Astrocyte of the cerebellum (primary cell): ENCODE measurements at places on chromosomes 12 and 14.

DNA sequence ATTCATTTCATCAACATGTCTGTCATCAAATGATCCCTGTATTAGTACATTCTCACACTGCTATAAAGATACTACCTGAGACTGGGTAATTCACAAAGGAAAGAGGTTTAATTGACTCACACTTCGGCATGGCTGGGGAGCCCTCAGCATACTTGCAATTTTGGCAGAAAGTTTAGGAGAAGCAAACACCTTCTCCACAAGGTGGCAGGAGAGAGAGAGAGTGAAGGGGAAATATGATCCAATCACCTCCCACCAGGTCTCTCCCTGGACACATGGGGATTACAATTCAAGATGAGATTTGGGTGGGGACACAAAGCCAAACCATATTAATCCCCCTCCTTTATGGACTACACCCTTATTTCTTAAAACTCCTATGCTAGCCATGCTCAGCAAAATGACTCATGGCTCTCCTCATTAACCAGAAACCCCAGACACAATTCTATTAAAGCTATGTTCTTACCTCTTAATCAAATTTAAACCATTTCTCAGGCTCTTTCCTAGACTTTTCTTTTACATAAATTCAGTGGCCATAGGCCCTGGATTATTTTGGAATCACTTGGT is 932.3 kb downstream of the FLRT2 start:
- no peak for DNase-seq

GRCh38 chr12:108696996-108697290 is 34.4 kb downstream of the CORO1C start:
- DNase-seq = no peak

DNA sequence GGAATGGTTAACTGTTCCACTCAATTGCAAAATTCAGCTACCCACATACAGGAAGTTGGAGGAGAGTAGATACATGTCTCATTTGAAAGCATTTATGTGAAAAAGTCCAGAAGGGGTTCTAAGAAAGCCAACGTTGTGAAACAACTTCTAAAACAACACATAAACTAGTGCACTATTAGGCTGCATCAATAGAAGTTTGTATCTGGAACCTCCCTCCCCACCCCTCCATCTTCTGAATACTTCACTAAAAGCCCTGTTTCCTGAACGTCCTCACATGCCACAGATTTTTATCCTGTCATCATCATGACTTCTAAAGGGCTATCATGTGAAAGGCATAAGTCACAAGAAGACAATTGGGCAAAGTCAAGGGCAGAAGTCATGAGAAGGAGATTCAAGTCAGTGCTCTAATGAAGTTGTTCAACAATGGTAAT is 5.5 kb downstream of the KRT79 start:
- DNase-seq = no peak

DNA sequence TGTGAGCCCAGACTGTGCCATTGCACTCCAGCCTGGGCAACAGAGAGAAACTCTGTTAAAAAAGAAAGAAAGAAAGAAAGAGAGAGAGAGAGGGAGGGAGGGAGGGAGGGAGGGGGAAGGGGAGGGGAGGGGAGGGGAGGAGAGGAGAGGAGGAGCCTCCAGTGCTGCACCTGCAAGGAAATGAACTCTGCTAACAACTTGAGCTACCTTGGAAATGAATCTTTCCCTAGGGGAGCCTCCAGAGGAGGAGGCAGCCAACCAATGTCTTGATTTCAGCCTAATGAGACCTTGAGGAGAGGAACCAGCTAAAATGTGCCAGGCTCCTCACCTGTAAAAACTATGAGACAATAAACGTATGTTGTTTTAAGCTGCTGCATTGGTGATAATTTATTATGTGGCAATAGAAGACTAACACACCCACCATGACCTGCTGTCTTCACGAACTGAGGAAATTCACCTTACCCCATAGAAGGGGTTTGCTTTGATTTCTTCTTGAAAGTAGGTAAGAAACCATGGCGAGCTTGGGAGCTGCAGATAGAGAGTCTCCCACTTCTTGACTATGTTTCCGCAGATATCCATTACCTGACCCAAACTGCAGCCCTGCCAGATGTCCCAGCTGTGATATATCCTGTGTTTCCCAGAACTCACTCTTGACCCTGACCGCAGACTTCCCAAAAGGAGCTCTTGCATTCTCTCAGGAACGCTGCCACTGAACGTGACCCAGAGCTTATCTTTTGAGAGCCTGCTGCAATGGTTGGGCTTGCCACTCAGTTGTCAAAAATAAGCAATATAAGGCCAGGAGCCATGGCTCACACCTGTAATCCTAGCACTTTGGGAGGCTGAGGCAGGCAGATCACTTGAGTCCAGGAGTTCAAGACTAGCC is 31.5 kb upstream of the TMPO start:
- DNase-seq = no peak

DNA sequence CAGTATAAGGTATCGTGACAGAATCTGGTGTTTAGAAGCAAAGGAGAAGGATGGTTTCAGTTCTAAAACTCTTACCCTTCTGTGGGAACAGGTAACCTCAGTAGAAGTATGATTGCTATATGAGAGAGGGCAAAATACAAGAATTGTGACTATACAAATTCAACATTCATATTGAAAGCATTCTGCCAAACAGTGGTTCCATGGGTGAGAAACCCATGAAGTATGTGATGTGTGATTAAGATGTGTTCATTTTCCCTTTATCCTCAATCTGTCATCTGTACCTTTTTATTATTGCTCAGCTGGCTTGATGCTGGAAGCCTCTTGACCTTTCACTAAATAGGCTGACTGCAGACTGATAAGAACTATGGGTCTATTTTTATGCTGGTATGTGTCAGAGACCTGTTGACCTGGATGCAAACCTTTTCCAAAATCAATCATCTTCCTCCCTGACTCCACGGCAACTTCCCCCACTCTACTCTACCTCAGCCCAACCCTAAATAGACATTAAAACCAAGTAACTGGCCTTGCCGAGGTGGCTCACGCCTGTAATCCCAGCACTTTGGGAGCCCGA is 109.6 kb downstream of the STXBP6 start:
- no peak for DNase-seq

- peak; percentile 99 for DNase-seq
Measured at GRCh38 chr12:122526683-122527477, at the start of the genes KNTC1 and RSRC2. Gene KNTC1, plus strand, starts transcription at chr12:122527249. Its CDS starts 2,815 bp downstream, at chr12:122530064. Gene RSRC2, minus strand, starts transcription at chr12:122526936. Its CDS starts 83 bp downstream, at chr12:122526853.

DNA sequence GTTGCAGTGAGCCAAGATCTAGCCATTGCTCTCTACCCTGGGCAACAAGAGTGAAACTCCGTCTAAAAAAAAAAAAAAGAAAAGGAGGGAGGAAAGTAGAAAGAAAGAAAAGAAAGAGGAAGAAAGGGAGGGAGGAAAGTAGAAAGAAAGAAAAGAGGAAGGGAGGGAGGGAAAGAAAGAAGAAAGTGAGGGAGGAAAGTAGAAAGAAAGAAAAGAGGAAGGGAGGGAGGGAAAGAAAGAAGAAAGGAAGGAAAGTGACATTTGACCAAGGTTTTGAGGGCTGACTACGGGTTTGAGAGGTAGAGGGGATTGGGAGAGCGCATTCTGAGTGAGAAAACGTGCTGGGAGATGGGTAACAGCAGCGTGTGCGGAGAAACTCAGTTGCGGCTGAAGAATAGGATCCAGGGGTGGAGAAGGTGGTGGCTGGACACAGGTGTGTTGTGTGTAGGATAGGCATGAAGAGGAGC is 521 bp upstream of the PAPLN start:
- no peak for DNase-seq
